ENCODE measurements at places on chromosomes 1 and 21.

- peak; percentile 91 for DNase-seq
Observed at GRCh38 chr1:27416387-27417111, 24.1 kb downstream of the GPR3 start.

DNA sequence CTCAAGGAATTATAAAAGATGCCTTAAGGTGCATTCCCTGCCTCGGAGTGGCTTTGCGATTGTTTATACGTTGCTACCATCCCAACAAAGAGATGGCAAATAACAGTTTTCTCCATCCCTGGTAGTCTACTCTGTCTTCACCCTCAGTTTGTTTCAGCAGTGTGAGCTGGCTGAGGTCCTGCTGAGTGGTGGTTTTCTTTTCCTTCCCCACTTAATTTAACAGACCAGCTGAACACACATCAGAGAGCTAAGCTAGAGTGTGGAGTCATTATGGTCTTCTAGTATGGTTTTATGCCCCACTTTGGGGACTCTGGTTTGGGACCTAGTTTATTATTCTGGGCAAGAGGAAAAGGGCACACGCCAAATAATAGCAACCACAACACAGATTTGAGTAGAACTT is 2.2 kb downstream of the PIGV start:
- peak; percentile 59 for DNase-seq

DNA sequence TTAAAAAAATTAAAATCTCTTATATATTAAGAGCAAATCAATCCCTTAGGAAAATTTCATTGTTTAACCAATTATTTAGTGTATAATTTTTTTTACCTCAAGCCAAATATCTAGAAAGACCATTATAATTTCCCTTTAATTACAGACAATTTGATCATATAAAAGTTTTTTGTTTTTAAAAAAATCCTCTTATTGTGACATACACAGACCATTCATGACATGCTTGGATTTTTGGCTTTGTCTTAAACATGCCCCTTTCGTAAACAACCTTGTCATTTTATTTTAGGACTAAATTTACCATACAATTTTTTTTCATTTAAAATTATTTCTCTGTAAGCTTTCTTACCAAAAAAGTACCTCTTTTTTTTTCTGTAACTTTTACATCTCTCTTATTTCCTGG is 14.2 kb upstream of the CYP4B1 start:
- no peak for DNase-seq

- no peak for DNase-seq
Observed at GRCh38 chr1:109971559-109971958, 13.0 kb upstream of the AHCYL1 start.

- no peak for DNase-seq
Observed at GRCh38 chr1:154342132-154342531, 16.8 kb downstream of the ATP8B2 start.

DNA sequence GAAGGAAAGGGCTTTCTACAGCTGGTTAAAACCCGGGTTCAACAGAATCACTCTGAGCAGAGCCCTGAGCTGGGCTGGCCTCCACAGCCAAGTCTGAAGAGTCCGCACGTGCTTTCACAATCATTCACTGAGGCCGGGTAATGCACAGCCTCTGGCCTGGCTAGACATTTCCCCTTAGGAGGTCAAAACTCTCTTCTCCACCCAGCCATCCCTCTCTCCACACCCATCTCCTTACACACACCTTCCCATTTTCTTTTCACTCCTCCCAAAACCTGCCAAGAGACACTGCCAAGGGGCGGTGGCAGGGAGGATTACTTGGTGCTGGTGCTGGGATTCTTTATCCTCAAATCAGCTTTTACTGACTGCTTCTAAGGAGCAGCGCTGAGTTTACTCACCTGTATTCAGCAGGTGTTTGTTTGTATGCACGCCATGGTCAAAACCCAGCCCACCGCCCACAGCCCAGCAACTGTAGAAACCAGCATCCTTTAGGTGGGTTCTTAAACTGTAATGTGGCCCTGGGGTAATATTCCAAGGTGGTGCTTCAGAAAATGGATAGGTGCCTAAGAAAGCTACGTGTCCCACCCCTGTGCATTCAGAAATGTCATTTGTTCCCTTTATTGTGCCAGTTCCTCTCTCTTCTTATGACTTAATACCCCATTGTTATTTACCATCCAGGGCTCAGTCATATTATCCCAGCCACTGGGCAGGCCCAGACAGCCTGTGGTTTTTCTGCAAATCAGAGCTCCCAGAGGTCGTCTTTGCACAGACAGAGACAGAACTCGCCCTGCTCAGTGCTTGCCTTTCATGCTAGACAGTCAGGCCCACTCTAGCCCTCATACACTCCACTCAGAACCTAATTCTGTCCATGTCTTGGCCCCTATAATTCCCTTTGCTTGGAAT is 80.2 kb downstream of the ADSS2 start:
- no peak for DNase-seq

DNA sequence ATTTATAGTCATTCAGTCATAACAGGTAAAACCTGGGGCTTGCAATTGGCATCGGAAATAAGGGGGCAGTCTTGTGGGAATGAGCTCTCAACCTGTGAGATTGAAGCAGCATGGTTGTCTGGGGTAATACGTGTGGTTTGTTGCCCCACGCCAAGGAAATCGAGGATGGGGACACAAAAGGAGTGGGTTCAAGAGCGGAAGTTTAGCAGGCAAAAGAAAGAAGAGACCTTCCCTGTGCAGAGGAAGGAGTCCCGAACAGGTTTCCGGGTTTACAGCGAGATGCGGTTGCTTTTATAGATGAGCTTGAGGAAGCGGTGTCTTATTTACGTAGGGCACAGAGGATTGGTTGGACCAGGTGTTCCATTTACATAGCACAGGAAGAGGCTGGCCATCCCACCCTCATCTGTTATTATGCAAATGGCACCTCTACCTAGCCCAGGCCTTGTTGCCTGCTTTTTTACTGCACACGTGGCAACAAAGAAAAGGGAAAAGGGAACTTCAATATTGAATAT is 37.3 kb downstream of the IFNAR1 start:
- peak; percentile 73 for DNase-seq

GRCh38 chr21:39860600-39860999 is 6.6 kb upstream of the PCP4 start:
- DNase-seq: no peak

DNA sequence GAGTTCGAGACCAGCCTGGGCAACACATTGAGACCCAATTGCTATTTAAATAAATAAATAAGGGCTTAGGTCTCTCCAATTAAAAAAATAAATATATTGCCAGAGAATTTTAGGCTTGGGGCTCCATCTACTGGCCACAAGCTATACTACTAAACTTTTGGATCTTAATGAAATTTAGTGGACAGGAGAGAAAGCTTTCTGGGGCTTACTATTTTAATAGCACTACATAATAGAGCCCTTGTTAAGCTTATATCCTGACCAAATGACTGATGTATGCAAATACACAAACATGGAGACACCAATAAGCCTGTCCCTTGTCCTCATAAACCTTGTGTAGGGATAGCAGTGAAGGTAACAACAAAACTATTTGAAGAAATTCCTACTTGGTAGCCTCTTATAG is 18.4 kb downstream of the CCT3 start:
- DNase-seq: peak; percentile 68

DNA sequence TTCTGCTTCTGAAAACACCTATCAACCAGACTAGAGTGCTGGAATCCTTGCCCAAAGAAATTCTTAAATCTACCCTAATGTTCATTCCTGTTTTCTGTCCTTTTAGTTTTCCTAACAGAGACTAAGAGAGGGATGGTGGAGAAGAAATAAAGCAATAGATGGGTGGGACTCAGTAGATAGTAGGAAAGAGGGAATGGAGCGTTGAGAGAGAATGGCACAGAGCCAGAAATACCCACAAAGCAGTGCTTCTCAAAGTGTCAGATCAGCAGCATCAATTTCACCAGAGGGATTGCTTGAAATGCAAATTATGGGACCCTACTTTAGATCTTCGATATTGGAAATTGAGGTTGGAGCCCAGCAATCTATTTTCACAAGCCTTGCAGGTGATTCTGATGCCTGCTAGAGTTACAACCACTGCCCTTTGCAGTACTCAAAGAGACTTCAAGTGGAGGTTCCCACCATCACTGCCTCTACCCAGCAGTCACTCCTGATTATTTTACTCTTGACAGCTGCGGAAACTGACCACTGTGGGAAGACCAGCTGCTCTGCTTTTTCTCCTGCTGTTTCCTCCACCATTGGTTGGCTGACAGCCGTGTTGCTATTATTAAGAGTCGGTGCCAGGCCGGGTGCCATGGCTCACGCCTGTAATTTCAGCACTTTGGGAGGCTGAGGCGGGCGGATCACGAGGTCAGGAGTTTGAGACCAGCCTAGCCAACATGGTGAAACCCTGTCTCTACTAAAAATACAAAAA is 11.4 kb upstream of the PRPF3 start:
- no peak for DNase-seq

DNA sequence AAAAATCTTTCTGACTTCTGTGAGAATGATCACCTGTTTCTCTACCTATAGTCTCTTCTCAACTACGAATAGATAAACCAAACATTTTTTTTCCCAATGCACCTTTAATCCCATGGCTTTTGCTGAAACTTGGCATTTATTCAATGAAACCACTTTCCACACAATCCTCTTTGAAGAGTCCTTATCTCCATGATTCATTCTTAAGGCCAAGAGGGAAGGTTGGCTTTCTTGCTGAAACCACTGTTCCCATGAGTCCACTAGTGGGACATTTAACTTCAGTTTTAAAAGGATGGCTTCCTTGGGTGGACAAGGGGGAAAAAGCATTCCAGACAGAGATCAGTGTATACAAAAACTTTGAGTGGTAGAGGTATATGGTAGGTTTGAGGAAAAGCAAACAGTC is 73.6 kb downstream of the CRB1 start:
- DNase-seq: no peak

DNA sequence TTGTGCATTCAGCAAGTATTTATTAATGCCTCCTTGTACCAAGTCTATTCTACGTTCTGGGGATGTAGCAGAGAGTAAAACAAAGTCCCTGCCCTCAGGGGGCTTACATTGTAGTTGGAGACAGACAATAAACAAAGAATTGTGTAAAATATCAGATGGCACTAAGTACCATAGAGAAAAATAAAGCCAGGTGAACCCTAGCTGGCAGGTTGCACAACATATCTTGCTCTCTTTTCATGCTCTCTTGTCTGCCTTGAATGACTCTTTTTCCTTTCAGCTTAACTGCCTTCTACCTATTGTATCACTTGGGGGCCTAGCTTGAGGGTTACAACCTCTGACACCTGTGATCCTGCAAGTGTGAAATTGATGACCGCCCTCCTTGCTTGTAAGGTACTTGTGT is 20.7 kb upstream of the FASLG start:
- no peak for DNase-seq

- DNase-seq: no peak
Observed at GRCh38 chr1:42128499-42128898, 24.7 kb upstream of the GUCA2B start.

- DNase-seq: no peak
Observed at GRCh38 chr1:26724926-26725325, 29.1 kb downstream of the ARID1A start.

DNA sequence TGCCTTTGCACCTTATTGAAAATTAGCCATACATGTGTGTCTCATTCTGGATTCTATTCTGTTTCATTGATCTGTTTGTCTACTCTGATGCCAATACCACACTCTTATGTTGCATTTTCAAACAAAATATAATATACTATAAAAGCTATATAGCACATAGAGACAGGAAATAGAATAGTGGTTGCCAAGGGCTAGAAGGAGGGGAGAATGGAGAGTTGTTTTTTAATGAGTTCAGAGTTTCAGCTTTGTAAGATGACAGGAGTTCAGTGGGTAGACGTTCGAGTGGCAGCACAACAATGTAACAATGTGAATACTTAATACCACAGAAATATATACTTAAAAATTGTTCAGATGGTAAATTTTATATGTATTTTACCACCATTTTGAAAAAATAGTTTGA is 17.0 kb downstream of the RLF start:
- no peak for DNase-seq

GRCh38 chr21:44261675-44262295 is at the start of gene DNMT3L:
TSS of gene DNMT3L (minus strand) at chr21:44261897. CDS start at chr21:44261259, 638 bp downstream.
- DNase-seq: no peak

GRCh38 chr1:204114606-204115005 is 37.2 kb downstream of the ETNK2 start:
- no peak for DNase-seq

GRCh38 chr1:5198328-5198727 is 543.9 kb downstream of the AJAP1 start:
- DNase-seq: no peak

- no peak for DNase-seq
Observed at GRCh38 chr21:22900490-22900889, 1902.3 kb downstream of the NCAM2 start.

GRCh38 chr1:46543761-46544560 is 7.5 kb downstream of the KNCN start:
- no peak for DNase-seq

GRCh38 chr1:71428029-71428428 is 347.2 kb upstream of the ZRANB2 start:
- DNase-seq: no peak

GRCh38 chr1:204621396-204621795 is 64.1 kb downstream of the LRRN2 start:
- no peak for DNase-seq

DNA sequence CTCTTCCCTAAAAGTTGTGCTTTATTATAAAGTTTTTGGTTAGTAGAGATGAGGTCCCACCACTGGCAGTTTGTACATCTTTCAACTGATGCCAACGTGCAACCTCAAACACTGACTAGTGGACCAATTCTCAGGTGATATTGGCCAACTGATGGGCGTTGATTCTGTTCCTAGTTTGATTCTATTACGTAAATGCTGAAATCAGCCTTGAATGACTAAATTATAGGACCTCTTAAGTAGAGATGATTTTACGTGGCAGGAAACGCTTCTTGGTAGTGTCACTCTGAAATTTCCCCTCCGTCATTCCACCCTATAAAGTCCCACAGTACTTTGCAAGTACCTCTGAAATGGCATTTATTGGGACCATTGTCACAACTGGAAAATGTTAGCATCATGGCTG is 8.8 kb upstream of the FNDC7 start:
- DNase-seq: no peak

DNA sequence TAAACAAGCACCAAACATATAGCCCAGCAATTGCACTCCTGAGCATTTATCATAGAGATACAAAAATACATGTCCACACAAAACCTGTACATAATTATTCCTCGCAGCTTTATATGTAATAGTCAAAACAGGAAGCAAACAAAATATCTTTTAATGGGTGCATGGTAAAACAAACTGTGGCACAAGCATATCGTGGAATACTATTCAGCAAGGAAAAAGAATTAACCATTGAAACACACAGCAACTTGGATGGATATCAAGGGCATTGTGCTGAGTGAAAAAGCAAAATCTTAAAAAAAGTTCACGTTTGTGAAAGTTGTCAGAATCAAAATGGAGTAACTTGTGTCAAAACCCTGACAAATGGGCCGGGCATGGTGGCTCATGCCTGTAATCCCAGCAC is 12.4 kb downstream of the TNFRSF9 start:
- DNase-seq: no peak

GRCh38 chr1:199089393-199090122 is 450.7 kb downstream of the PTPRC start:
- DNase-seq: no peak

- no peak for DNase-seq
Observed at GRCh38 chr21:41009398-41010100, 158.4 kb upstream of the BACE2 start.
